ENCODE measurements at places on chromosomes 6 and 20.
A peak's percentile ranks its signal among the peaks of the same experiment; 100 is the strongest.

DNA sequence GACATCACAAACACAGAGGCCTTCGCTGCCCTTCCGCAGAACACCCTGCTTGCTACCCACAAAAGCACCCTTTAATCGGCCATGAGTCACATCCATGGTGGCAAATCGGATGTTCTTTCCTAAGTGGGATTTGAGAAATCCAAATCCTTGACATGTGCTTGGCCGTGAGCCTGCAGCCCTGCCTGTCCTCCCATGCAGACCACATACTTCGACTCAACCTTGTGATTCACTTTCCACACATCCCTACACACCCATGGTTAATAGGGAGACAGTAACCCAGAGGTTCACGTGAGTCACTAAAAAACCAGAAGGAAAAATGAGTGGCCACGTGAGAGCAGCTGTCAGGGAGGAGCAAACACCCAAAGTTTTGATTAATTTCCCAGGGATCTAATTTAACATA lies 19.4 kb downstream of the RAMACL start:
- no peak for DNase-seq

- DNase-seq, result no peak
These were observed 536 bp upstream of the MTFR2 start for GRCh38 chr6:136250686-136251008.

DNA sequence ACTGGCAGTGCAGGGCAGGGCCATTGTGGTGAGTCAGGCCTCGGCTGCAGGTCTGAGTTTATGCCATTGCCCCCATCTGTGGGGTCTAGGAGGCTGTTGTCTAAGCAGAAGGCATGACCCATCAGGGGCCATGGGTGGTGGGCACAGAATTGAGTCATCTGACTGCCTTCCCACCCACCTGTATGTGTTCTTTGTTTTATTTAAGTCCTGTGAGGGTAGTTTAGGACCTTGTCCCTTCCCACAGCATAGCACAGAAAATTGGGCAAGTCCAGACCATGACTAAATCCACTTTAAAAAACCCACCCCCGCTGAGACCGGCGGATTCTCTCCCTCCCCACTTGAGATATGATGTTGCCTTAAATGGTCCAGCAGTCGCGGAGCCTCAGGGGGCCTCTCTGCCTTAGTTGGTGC lies 40.3 kb downstream of the ERMARD start:
- DNase-seq, result no peak

GRCh38 chr6:13615792-13616120 lies 621 bp downstream of the NOL7 start:
- peak; percentile 54 for DNase-seq

DNA sequence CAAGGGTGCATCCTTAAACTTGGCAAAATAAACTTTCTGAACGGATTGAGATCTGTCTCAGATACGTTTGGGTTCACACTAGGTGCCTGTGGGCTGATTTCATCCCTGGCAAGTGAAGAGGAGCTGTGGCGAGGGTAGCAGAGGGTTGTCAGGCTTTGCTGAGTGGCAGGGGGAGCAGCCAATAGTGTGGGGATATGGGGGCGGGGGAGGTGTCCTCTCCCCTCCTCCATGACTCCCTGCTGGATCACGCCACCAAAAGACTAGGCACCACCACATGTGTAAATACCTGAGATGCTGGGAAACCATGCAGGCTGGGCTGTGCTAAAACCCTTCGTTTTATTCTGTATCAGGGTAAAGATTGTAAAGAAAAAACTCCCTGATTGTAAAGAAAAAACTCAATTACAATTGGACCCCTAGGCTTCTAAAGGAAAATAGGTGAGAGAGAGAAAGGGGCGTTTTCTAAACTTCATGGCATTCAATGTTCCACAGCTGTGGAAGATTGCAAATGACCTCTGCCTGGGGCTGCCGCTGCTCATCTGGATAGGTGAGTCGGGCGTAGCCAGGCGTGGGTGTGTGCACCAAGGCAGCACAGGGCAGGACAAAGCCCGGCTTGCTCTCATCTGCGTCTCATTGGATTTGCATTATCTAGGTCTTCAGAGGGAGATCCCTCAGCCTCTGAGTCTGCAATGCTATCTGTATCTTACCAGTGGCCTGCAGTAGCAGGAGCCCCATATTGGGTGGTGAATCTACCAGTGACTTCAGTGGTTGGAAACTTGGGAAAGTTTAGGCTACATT lies 26.9 kb upstream of the ADTRP start:
- DNase-seq, result no peak

- DNase-seq, result no peak
These were observed 107.9 kb upstream of the SRSF6 start for GRCh38 chr20:43349841-43350240.

GRCh38 chr20:40499391-40499790 lies 189.6 kb downstream of the MAFB start:
- DNase-seq, result no peak

DNA sequence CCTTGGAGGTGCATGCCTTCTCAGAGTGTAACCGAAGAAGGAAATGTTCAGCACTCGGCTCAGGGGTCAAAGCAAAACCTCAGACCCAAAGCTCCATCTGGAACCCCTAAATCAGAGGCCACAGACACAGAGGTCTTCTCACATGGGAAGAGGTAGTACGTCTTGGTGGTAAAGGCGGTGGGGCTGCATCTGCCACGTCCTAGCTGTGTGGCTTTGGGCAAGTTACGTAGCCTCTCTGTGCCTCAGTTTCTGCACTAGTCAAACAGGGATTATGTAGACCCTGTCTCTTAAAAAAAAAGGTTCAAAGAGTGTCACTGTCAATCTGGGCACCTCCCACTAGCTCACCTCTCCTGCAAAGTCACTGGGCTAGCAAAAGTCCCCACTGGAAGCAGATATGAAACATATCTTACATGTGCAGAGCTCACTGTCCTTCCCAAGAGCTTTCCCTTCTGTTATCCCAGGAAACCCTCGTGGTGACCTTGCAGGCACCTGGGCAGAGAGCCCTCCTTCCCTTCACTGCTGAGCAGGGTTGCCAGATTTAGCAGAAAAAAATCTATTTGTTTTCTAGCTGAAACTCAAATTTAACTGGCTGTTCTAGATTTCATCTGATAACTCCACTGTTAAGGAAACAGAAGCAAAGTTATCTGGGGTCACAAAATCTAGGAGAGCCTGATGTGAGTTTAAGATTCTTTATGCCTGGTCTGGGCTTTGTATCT lies 18.0 kb upstream of the NAA20 start:
- no peak for DNase-seq

DNA sequence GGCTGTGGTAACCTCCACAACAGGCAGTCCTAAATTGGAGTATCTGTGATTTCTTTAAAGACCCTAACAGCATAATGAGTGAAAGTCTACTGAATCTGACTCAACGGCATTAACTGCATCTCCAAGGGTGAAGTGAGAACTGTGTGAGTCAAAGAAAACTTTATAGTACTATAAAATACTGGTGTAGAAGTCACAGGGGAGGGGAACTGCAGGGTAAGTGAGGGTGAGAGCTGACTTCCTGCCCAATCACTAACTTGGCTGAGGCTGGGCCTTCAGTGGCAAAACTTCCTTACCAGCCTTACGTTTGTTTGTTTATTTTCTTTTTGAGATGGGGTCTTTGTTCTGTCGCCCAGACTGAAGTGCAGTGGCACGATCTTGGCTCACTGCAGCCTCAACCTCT lies 109.8 kb downstream of the PTPRK start:
- DNase-seq, result no peak

GRCh38 chr6:89251170-89251569 lies 34.0 kb upstream of the GABRR1 start:
- DNase-seq, result no peak

DNA sequence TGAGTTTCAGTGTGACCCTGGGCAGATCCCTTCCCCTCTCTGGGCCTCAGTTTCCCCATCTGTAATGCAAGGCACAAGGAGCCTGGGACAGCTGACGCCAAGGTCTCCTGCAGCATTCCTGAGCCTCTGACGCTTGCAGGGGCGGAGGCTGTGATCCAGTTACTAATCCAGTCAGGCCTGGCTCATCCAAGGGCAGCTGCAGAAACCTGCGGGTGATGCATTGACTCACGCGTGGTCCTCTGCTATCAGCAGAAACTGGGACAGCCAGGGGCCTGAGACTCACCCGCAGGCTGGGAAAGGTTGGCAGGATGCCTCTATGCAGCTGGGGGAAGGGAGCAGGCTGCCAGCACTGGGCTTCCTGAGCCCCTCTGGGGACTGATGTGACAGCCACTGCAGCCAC lies 65.0 kb upstream of the SIRPA start:
- DNase-seq, result no peak

DNA sequence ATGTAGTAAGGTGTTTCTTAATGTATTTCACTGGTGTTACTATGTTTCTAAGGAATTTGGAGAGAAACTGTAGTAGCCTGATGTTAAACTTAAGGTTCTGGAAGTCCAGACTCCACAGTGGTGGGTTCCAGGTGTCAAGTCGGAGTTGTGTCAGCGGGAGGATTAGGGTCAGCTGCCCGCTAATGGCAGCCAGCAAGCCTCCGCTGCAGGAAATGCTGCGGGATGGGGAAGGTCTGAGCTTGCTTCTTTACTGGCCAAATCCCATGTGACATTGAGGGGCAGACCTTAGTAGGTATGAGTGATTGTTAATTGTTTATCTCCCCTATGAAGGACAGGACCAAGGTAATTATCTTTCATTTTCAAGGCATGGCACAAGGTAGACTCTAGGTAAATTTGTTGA lies 3.7 kb upstream of the ARID1B start:
- DNase-seq, result no peak

DNA sequence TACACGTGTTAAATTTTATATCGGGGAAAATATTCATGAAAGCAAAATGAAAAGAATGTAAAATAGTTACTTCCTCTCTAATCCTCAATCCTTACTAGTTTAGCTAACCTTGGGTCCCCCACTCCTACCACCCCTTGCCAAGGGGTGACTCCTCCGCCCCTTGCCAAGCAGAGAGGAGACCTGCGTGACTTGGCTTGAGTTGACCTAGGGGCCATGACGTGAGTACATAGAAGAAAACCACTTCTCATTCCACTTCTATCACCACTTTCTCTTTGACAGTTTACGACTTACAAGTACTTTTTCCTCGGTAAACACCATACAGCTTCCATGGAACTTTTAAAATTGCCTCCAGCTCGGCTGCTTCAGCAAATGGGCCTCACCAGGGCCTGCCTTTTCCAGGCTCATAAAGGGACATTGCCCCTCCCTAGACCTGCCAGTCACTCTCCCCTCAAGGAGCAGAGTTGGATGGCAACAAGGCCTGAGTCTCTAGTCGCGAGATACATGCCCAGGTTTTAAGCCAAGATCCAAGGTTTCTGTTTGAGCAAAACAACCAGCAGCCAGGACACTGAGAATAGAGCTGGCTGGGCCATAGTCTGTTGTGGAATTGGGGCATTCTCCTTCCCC lies 29.9 kb downstream of the SDCBP2 start:
- no peak for DNase-seq

DNA sequence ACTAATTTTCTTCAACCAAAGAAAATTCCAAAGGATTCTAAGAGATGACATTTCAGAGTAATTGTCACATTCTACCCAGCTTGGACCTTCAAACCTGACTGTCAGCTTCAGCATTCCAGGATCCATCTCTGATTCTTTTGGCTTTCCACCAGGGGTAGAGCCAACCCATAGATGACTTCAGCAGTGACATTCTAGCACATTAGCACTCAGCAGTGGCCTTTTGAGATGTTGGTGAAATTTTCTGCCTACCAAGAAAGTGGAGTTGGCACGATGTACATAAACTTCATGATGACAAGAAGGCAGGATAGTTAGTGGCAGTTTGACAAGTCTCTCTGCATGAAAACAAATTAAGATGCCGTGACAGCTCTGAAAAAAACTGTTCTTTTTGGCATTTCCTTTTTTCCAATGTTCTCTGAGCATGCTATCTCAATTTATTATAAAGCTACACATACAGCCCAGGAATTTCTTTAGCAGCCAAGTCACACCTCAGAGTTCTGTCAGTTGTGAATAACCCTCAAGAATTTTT lies 466.5 kb upstream of the RNF217 start:
- DNase-seq, result no peak

GRCh38 chr6:101226677-101227135 lies 166.8 kb upstream of the GRIK2 start:
- no peak for DNase-seq

DNA sequence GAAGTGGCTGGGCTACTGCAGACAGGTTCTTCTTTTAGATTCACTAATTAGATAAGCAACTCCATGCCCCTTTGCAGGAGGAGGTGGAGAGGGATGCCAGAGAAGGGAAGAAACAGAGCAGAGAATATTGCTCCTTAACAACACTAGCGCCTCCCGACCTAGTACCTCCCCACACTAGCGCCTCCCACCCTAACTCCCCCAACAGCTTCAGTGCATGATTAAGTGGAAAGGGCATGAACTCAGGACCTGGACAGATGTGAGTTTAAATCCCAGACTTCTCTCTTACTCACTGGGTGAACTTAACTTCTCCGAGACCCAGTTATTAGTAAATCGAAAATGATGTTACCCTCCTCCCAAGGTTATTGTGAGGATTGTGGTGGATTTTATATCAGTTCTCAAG lies 25.7 kb downstream of the STX11 start:
- no peak for DNase-seq

- no peak for DNase-seq
These were observed 406.5 kb downstream of the MAFB start for GRCh38 chr20:40282541-40282940.

GRCh38 chr6:3205913-3206312 lies 21.5 kb downstream of the TUBB2B start:
- no peak for DNase-seq

DNA sequence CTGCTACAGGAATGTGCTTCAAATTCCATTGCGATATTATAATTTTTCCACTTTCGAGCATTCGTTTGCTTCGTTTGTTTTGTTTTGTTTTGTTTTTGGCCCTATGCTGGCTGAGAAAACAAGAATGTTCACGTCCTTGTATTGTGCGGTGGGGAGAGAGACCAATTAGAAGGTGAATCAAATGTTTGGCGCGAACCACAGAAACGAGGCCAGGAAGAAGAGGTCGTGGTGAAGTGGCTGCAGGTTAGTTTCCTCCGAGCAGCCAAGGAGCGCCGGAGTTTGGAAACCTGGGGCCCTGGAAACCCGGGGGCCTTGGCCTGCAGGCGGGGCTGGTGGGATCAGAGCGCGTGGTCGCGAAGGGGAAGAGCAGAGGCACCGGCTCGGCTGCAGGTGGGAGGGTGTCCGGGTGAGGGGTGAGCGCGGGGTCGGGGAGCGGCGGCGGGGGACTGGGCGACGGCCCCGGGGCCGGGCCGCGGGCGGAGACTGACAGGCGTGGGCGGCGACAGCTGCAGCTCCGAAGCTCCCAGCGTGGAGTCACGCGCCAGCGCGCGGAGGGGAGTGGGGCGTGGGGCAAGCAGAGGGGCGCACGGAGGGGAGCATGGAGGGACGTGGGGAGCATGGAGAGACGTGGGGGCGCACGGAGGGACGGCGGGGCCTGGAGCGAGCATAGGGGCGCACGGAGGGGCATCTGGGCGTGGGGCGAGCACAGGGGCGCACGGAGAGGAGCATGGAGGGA lies 141.5 kb upstream of the PDE10A start:
- DNase-seq, result no peak

DNA sequence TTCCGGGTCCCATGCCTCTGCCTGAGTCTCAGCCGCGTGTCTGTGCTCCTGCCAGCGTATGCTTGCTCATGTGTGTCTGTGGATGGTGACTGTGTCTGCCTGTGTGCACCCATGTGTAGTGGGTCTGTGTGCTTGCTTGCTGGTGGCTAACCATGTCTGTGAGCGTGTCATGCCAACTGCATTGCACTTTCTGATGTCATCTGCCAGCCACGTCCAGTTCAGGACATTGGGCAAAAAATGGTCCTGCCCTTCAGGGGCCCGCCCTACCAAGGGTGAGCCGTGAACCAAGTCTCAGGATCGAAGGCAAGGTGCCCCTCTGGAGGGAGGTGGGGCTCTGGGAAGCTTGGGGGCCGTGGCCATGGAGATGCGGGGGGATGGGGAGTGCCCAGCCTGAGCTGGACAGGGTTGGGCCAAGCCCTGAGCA lies 9.4 kb upstream of the ZBTB46 start:
- no peak for DNase-seq

Data from activated CD4-positive, CD25-positive, alpha-beta regulatory T cell treated with anti-CD3 and anti-CD28 coated beads, Interleukin-2, amount 50 U/mL, for 72 hours (primary cell).